ENCODE measurements at places on chromosomes 12 and 14.
A peak's percentile ranks its signal among the peaks of the same experiment; 100 is the strongest.

GRCh38 chr14:101595349-101595748 lies 34.1 kb downstream of the DIO3 start:
- no peak for DNase-seq

- no peak for DNase-seq
Observed at GRCh38 chr14:54867011-54867410, 35.6 kb downstream of the GCH1 start.

- DNase-seq = no peak
Observed at GRCh38 chr14:80844872-80845271, 96.7 kb downstream of the CEP128 start.

DNA sequence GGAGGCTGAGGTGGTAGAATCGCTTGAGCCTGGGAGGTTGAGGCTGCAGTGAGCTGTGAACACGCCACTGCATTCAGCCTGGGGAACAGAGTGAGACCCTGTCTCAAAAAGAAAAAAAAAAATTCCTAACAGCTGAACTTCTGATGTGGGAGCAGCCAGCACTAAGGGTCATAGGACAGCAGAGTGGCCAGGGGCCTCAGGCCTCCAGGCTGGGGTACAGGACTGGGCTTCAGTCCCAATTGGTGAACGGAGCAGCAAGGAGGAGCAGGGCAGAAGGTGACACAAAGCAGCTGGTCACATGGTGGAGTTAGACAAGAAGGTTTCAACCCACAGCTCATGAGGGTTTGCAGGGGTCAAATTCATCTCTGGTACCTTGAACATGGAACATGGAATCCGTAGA lies 40.8 kb upstream of the NRXN3 start:
- DNase-seq = no peak

- DNase-seq = peak; percentile 46
Observed at GRCh38 chr12:112937741-112938719, at the start of gene OAS3. TSS of gene OAS3 (plus strand) at chr12:112938474. CDS start at chr12:112938531, 57 bp downstream.

DNA sequence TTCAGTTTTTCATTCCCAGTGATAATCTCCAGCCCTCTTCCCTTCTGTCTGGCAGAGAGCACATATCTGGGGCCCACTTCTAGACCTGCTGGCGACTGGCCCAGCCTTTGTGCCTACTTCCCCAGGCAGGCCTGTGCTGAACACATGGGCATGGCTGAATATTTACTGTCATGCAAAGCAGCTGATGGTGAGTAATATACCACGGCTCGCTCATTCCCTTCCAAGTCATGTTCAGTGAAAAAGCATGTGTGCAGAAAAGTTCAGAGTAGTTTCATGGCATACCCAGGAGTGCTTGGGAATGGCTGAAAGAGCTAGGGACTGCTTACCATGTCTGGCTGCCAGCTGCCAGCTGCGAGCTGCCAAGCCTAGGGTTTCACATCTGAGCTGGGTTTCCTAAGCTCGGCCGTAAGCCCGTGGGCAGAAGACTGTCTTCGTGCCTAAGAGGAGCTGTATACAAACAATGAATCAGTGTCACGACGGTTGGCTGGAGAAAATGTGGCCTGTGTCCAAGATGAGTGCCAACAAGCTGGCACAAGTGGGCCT lies 179.9 kb upstream of the PELI2 start:
- no peak for DNase-seq

DNA sequence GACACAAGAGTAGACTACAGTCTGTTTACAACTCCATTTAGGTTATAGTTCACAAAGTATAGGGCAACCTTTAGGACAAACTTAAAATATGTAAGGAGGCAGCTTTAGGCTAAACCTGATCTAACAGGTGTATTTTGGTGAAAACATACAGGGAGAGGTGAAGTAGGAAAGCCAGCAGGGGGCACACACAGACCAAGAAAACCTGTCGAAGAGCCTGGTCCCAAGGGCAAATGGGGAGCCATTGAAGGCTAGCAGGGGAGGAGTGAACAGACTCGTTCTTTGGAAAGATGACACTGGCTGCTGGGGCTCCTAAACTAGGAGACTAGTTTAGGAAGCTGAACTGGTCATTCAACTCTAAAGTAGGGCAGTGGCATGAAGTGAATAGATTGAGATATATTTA lies 138.8 kb upstream of the WSCD2 start:
- peak; percentile 42 for DNase-seq

DNA sequence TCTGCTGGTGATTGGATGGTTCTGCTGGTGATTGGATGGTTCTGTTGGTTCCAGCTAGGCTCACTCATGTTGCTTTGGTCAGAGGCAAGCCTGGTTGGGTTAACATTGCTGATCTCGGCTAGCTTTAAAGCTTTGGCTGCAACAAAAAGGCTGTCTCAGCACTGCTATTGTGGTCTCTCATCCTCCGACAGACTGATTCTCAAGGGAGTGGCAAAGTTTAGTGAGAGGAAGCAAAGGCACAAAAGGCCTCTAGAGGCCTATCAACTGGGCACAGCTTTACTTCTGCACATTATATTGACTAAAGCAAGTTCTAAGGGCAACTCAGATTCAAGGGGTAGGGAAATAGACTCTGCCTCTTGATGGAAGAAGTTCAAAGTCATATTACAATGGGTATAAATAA lies 84.7 kb upstream of the LGR5 start:
- DNase-seq = no peak

- no peak for DNase-seq
Observed at GRCh38 chr12:5172886-5173285, 129.2 kb downstream of the KCNA5 start.

DNA sequence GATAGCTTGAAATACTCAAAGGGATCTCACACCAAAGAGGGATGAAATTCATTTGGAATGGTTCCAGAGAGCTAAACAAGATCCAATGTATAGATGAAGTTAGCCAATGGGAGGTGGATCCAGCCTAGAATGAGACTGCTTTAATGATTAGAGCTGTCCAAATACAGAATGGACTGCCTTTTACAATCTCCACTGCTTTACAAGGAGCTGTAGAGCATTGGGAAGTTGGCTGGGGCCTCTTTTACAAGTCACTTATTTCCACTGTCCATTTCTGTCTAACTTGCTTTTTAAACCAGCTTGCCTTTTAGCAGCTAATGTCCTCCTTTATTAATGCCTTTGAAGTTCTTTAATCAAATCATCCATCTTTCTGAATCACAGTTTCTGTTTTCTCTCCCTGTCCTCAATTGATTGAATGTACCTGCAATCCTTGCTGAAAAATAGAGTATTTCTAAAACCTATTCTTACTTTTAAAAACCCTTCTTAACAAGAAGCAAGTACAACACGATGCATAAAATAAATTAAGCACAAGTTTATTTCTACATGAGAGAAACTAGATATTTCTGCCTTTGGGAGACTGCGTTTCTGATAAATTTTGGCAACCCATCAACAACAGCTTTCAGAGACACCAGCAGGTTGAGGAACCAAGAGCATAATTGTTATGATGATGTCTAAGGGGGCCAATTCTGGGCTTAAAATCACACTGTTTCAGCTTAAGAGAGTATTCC lies 3.4 kb upstream of the ATP2A2 start:
- no peak for DNase-seq

DNA sequence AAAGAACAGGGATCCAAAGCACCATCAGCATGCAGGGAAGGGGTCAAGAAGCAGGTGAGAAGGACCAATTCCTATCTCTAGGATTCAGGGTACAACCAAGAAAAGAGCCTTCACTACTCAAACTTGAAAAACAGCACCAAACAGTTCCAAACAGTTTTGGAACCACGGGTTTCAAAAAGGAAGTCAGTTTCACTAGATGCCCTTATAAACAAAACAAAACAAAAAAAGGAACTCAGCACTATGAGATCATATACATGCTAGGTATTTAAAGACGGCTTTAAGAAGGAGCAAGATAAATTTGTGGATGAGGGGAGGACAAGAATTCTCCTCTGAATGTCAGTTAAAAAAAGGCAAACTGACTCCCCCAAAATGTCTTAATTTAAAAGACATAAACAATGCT lies 6.0 kb downstream of the INSM2 start:
- no peak for DNase-seq

DNA sequence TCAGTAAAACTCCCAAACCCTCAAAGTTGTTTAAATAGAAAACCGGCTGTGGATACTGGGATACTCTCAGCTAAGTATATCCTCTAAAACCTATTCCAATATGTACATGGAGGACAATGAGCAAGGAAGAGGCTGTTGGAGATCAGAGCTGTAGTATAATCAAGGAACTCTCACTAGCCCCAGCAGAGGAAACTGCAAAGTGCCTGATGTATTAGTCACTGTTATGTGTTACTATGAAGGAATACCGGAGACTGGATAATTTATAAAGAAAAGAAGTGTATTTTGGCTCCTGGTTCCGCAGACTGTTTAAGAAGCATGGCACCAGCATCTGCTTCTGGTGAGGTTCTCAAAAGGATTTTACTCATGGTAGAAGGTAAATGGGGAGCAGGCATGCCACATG lies 65.6 kb upstream of the RPL10L start:
- peak; percentile 6 for DNase-seq

DNA sequence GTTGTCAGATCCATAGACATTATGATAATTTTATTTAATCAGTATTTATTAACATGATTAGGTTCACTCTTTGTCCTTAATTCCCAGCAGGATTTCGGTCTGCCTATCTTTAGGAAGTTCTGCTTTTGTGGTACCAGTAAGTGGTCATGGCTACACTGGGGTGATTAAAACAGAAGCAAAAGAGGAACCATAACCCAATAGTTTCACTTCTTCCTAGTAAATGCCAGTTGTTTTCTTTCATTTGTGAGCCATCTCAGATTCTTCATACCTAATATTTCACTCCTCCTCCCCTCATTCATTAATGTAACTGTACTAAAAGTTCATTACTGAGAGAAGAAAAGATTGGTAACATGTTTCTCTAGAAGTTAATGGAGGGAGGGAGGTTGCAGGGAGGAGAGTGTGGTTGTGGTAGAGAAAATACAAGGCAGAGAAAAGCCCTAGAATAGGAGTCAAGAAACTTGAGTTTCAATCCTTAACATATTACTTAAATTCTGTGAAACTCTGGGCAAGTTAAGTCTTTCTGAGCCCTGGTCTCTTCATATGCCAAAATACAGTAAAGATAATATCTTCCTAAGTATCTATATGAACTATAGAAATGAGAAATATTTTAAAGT lies 101.2 kb downstream of the PEBP1 start:
- no peak for DNase-seq

- no peak for DNase-seq
Observed at GRCh38 chr14:69573205-69573830, 1.4 kb downstream of the CCDC177 start.

- DNase-seq = no peak
Observed at GRCh38 chr12:65886996-65887395, 62.7 kb downstream of the HMGA2 start.

- peak; percentile 57 for DNase-seq
Observed at GRCh38 chr12:591167-592023, 71.8 kb downstream of the NINJ2 start.

DNA sequence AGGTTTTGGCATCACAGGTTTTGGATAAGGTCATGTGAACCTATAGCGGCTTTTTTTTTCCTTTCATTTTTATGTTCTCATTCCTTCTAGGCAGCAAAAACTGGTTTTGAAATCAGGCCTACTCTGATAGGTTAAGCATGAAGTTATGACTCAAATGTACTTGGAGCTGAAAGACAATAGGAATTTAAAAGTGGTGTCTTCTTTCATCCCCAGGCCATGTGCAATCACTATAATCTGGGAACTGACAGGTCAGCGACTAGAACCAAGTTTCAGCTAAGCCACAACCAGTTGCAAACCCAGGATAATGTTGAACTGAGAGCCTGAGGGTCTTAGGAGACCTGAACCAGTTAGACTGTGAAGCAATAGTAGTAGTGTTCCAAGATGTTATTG lies 74.3 kb downstream of the ANO6 start:
- DNase-seq = no peak

GRCh38 chr12:131729254-131729955 lies 18.5 kb downstream of the SFSWAP start:
- no peak for DNase-seq

GRCh38 chr12:75477137-75477536 lies 3.4 kb upstream of the GLIPR1 start:
- no peak for DNase-seq

DNA sequence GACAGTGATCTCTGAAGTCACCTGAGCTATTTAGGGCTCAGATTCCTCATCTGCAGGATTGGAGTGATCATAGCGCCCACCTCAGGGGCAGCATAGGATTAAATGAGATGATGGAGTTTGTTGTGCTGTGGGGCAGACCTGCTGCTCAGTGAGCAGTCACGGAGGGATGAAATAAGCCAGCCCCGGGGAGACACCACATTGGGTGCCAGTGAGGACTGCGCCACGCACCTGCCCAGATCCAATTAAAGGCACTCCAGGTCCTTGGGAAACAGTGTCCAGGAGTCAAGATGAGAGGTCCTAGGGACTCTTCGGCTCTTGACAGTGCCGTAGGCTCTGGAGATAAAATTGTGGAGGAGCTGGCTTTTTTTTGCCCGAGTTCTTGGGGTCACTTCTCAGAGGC lies 166.2 kb downstream of the ADGRD1 start:
- DNase-seq = no peak

GRCh38 chr12:116436561-116437249 lies 122.5 kb upstream of the MAP1LC3B2 start:
- DNase-seq = no peak

- no peak for DNase-seq
Observed at GRCh38 chr12:3160081-3160480, 82.9 kb downstream of the TSPAN9 start.

- DNase-seq = peak; percentile 50
Observed at GRCh38 chr12:52005903-52006703, 643 bp upstream of the TAMALIN start.

DNA sequence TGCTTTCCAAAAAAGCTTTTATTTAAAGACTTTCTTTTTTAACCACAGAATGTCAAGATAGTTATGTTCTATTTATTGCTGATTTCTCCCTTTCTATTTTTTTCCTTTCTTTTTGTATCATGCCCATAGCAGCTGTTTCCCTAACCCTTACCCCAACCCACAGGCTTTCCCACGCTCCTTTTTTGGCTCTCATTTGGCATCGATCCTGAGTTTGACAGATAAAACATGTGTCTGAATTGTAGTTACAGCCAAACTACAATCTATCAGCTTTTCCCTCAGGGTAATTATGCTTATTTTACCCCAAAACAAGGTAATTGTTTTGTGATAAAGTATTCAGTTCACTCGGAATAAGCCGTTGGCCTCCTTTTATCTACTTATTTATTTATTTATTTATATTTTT lies 46.7 kb downstream of the PDE3A start:
- DNase-seq = no peak

DNA sequence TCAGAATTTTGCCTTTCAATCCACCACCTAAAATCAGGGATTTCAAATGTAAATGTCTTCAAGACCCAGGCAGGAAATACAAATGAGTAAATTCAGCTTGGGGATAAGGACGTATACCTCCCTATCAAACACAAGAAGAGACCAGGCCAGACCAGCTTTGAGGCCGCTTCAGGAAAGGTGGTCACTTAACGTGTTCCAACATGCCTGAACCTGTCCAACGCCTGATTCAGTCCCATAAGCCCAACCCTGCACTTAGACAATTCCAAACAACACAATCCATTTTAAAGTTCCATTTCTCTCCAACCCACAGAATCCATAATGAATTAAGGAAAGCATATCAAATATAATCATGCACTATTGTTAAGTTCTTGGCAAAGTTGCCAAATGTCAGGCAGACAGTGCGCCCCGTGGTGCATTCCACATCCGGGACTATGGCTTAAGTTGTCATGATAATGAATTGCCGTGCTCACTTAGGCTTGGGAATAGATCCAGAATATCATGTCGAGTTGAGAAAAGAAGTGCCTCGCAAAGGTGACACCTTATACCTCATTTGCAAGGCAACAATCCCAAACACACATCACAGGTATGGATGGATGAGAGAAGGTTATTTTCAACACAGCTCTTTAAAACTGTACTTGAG lies 35.5 kb downstream of the CCDC60 start:
- no peak for DNase-seq
